ENCODE measurements at places on chromosomes 3 and 15. TPM values are rescaled to one million over a fixed set of nuclear protein-coding genes. Genes with fewer than 3 reads are reported as not detected.

Gene OXTR
- total RNA-seq: 7.8 TPM

Gene THBS1
- 81.3 TPM for total RNA-seq

Gene PLSCR5
- not detected for total RNA-seq

Gene PAK6
- 20.0 TPM for total RNA-seq

Gene GOLGA6L4
- total RNA-seq: 3.8 TPM

- H3K27me3 ChIP-seq: no peaks in the 10 kb centered on the region
- H3K36me3 ChIP-seq: no peaks in the 10 kb centered on the region
Observed at GRCh38 chr3:139062918-139063317, 18.2 kb upstream of the PRR23C start.

DNA sequence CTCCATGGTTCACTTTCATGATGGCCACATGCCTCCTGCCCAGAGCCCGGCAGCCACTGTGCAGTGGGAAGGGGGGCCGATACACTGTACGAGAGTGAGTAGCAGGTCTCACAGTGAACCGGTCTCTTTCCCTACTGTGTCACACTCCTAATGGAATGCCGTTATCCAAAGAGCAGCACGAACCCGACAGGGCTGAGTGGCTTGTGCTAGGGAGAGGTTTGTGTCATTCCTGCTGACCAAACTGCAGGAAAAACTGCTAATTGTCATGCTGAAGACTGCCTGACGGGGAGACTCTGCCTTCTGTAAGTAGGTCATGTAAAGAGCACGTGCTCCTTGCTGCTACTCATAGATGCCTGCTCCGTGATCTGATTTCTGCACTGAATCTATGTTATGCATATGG is 105.1 kb downstream of the ARPP21 start:
- no peak overlapping the region for H3K27ac ChIP-seq
- H3K4me1 ChIP-seq: 0 out of 2 replicates have a peak, but pooled peaks cover 4% of the 10 kb centered on the region
- peak; percentile 68 for DNase-seq
- H3K4me3 ChIP-seq: no peak overlapping the region
- H3K36me3 ChIP-seq: no peaks in the 10 kb centered on the region

DNA sequence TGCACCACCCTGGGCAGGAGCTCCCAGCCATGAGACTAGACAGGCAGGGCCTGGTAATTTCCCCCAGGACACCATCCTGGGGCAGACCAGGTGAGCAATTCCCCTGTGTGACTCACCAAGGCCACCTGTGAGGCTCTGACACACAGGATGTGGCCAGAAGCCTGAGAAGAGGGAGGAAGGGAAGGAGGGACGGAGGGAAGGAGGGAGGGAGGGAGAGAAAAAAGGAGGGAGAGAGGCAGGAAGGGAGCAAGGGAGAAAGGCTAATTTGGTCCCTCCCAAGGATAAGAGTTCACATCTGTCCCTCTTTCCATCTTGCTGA is 25.9 kb downstream of the WNT7A start:
- no peaks in the 10 kb centered on the region for H3K27me3 ChIP-seq
- DNase-seq: no peak
- H3K36me3 ChIP-seq: no peaks in the 10 kb centered on the region
- H3K4me3 ChIP-seq: no peak overlapping the region

GRCh38 chr3:85853805-85854204 is 895.0 kb downstream of the CADM2 start:
- H3K27ac ChIP-seq: no peak overlapping the region
- no peaks in the 10 kb centered on the region for H3K36me3 ChIP-seq
- H3K4me1 ChIP-seq: no peaks in the 10 kb centered on the region
- H3K4me3 ChIP-seq: no peak overlapping the region
- no peak for DNase-seq
- no peaks in the 10 kb centered on the region for H3K27me3 ChIP-seq

DNA sequence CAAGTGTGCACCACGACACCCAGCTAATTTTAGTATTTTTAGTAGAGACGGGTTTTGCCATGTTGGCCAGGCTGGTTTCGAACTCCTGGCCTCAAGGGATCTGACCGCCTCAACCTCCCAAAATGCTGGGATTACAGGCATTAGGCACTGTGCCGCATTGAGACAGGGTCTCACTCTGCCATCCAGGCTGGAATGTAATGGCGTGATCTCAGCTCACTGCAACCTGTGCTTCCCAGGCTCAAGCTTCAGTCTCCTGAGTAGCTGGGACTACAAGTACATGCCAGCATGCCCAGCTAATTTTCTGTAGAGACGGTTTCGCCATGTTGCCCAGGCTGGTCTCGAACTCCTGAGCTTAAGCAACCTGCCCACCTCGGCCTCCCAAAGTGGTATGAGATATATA is 51.6 kb downstream of the ACAD9 start:
- no peaks in the 10 kb centered on the region for H3K27me3 ChIP-seq
- no peaks in the 10 kb centered on the region for H3K4me1 ChIP-seq
- no peak overlapping the region for H3K27ac ChIP-seq

All from GM23338 (cell line).